ENCODE measurements at places on chromosomes 5 and 9. TPM values are rescaled to one million over a fixed set of nuclear protein-coding genes. Genes with fewer than 3 reads are reported as not detected.

DNA sequence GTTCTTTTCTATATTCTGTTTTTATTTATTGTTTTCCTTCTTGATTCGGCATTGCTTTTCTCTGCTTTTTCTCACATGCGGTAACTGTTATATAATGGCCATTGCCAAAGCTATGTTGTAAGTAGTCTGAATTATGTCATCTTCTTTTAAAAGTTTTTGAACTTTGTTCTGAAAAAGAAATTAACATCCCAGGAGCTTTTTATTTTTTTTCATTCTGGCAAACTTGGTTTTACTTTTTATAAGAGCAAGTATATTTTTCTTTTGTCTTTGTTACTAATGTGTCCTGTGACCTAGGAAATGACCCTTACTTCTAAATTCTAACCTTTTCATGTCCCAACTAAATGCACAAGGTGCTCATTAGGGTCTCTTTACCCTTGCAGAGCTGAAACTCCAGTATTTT is 26.7 kb upstream of the IZUMO3 start:
- ATAC-seq: no peak

DNA sequence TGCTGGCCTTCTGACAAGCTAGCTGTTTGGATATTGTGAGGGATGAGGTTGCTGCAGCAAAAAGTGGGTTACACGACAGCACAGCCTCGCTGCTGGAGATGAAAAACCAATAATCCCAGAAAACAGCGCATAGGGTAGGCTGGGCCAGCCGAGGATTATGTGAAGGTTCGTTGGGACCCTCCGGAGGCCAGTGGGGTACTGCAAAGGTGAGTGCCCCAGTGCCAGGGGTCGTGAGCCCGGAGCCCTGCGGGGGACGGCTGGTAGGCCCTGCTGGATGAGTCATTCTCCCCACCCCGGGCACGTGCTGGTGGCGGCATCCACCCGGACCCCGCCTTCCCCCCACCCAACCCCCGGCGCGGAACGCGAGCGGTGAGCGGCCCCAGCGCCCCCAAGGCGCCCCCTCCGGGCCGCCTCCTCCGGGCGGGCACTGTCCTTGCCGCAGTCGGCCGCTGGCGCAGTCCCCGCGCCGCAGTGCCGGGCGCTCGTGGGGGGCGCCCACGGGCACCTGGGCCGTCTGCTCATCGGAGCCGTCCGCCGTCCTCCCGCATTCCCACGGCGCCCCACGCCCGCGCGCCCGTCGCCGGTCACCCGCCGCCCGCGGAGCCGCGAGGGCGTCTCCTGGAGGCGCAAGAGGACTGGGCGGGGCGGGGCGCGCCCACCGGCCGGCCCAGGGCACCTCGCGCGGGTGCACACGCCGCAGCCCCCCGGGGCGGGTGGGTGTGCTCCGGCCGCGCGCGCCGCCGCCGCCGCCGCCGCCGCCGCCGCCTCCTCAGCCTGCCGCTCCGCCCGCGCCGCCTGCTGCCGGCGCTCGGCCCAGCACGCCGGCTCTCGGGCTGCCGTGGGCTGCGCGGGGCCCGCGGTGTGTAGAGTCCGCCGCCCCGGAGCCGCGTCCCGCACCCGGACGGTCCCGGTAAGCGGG is at the start of gene PHF24:
Gene PHF24 (plus strand): TSS at position 794 of the 919 bp plus-strand sequence. CDS start 13,014 bp downstream, outside the sequence.
- ATAC-seq: peak; percentile 83

Gene SIT1
- 0.36 TPM for total RNA-seq

DNA sequence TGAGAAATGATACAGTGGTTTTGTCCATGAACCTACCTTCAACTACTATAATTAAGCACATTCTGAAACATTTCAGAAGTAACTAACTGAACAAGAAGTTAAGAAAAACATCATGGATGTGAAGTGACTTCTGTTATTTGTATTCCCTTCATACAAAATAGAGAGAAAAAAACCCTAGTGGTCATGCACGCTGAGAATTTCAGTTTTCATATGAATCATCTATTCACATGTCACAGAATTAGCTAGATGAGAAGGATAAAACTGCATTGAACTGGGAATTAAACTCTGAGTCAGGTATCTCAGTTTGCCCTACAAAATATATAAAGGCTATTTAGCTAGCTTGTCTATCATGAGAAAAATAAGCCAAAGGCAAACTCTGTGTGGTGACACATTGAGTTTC is 451.8 kb upstream of the FTMT start:
- ATAC-seq: no peak

DNA sequence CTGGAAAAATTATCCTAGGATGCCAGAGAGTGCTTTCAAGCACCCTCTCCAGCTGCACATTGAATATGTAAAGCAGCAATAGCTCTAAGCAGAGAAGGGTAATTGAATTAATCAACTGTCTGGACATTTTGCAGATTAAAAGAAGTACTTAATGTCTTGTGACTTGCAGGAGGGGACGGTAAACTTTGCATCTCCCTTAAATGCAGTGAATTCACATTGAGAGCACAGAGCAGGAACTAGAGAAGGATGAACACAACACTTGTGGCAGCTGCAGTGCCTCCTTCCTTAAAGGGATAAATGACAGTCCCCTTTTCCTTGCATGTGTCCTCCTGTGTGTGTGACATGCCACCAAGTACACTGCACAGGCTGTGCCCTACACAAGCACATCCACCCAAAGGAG is 7.4 kb upstream of the CDK5RAP2 start:
- peak; percentile 86 for ATAC-seq

DNA sequence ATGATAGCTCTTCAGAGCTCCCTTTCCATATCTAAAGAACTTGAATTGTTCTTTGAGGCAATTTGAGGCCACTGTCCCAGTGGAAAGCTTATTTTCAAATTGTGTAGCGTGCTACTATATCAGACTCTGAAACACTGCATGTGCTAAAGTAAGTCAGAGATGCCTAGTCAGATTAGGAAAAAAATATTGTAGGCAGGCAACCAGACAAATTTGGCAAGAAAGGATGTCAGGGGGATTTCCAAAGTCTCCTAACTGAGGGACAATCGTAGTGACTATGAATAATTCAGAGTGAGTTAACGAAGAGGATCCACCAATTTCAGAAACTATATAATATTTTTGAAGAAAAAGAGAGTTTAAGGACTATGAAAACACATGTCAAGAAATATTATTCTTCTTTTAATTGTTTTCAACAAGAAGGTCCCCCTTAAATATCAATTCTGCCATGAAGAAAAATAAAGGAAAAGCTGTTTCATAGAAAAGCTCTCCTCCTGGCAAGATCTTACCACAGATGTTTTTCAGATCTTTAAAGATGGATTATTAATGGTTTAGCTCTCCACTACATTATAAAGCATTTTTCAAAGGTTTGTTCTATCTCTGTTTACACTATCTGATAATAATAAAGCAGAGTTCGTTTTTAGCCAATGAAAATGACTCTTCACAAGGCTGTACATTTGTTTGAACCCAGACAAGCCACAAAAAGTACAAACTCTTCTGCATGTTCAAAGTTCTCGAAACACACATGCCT is 273.5 kb upstream of the PTGER4 start:
- no peak for ATAC-seq

DNA sequence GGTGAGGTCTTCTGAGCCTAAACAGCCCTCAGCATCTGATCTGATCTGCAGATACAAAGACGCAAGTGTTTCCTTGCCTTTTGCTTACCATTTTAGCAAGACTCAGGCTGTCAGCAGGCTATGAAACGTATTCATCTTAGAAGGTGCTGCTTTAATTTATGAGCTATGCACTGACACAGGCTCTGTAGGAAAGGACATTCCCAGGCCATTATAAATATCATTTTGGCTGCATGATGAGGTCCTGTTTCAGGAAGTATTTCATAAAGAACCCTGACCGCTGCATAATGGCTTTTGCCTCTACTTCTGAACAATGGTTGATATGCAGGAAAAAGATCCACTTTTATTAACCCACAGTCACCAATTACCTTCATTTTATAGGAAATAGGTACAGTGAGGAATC is 98.4 kb upstream of the CAST start:
- no peak for ATAC-seq

DNA sequence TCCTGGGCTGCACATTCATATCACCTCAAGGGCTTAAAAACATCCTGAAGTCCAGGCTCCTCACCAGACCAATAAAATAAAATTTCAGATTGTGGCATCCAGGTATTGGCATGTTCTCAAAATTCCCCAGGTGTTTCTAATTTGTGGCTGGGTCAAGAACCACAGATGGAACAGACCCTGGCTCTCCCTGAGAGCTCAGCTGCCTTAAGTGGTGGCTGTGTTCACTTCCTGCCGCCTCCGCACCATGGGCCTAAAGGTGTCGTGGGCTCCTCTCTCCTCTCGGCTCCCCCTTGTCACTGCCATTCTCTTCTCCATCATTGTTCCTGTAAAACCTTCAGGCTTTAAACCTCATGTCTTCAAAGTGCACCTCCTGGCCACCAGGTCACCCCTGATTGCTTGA is 17.8 kb upstream of the CCNJL start:
- no peak for ATAC-seq

DNA sequence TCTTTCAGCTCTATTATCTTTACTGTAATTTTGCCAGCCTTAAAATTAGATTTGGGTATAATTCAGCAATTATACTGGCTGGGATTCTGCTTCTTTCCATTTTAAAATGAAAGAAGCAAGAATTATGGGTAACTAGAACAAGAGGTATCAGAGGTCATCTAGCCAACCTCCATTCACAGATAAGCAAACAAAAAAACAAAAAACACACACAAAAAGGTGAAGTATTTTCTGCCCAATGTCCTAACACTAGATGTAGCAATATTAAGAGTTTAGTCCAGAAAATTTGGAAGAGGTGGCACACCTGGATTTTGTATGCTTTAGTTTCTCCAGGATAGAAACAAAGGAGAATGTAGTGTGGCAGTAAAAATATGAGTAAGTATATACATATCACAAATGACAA is 68.1 kb upstream of the ANXA1 start:
- no peak for ATAC-seq

Gene ANKRD34B
- 0.29 TPM for total RNA-seq

Gene BNIP1
- 9.9 TPM for total RNA-seq

DNA sequence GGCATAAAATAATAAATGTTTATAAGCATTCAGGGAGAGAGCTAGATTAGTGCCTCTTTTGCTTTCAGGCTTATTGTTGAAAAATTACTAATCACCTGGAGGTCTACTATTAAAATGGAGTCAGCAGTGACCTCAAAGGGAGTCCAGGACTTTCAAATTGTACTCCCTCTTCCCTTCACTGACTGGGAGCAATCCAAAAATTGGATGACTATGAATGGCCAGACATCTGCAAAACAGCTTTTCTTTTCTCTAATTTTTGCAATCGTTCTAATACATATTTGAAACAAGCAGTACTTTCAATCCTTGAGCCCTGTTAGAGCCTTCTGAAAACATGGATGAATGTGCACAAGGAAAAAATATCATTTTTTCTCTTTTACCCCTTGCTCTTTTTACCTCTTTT is 461.8 kb downstream of the TMEM232 start:
- ATAC-seq: no peak

DNA sequence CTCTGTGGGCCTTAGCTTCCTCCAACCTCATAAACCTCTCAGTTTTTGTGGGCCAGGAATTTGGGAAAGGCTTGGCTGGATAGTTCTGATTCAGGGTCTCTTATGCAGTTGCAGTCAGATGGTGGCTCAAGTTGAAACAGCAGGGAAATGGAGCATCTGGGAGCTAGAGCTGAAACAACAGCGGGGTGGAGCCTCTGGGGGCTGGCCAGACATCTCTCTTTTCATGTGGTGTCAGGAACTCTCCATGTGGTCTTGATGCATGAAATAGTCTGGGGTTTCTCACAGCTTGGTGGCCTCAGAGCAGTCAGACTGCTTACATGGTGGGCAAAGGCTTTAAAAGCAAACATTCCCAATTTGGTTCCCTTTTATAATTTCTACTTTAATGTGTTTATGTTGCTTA is 13.5 kb downstream of the ZNF346 start:
- ATAC-seq: peak; percentile 51

DNA sequence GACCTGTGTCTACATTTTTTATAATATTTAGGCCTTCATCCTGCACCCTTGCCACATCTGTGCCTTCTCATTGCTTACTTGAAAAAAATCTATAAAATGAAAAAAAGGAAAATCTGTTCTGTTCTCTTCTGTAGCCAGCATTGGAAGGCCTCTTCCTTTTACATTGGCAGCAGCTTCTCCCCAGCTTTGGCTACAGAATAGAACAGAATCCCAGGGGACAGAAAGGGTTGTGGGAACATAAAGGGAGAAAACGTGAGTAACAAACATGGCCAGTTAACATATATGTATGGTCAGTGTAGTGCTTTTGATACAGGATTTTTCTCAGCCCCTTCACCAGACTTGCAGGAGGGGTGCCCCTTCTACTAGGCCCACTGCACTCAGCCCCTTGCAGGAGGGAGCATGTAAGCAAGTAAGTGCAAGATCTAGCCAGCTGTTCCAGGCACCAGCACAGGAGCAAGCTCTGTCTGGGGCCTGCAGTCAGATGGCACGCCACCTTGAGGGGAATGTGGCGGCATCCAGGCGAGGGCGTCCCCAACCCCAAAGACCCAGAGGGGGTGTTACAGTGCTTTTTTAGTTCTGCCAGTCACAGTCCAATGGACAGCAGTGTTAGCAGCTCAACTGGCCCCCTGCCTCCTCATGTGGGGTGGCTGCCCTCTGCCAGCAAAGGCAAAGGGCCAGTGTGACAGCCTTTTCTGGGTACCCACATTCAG is 330.5 kb upstream of the ZNF462 start:
- ATAC-seq: no peak

GRCh38 chr5:178455480-178455835 is 134.7 kb downstream of the COL23A1 start:
- no peak for ATAC-seq

DNA sequence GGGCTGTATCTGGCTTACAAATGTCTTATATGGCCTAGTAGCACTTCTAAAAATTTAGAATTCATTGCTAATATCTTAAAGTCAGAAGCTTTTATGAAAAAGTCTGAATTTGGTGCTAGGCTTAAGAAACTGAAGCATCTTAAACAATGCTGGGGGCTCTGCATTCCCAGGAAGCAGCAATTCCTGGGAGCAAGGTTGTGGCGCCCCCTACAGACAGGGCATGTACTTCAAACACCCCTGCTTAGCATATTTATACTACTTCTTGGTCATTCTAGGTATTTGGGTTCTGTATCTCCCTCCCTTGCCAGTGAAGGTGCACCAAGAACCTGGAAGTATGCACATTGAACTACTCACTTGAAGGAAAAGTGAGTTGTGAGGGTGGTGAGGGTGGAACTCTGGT is 64.6 kb upstream of the GRIA1 start:
- ATAC-seq: no peak

Gene NDST1
- 38.5 TPM for total RNA-seq
